Umbilical cord (tissue), 2 donors: ENCODE measurements at places on chromosomes 13 and 19.

GRCh38 chr19:911197-912033, 1.6 kb downstream of the R3HDM4 start:
- no peak for DNase-seq

DNA sequence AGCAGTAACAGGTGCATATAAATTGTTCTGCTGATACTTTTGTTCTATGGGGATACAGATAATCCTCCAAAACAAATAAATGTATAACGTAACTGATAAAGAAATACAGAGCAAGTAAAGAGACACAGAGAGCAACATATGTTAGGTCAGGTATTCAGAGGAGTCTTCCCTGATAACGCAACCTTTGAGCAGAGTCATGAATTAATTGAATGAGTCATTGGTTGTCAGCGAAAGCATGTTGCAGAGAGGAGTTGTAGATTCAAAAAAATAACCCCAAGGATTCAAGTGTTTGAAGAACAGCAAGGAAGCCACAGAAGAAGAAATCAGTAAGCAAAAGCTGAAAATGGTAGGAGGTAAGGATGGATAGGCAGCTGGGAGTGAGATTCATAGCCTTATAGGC, 245.2 kb downstream of the TBC1D4 start:
- DNase-seq: no peak

- DNase-seq: no peak
Measured at GRCh38 chr13:42280537-42280936, 8.6 kb downstream of the AKAP11 start.

DNA sequence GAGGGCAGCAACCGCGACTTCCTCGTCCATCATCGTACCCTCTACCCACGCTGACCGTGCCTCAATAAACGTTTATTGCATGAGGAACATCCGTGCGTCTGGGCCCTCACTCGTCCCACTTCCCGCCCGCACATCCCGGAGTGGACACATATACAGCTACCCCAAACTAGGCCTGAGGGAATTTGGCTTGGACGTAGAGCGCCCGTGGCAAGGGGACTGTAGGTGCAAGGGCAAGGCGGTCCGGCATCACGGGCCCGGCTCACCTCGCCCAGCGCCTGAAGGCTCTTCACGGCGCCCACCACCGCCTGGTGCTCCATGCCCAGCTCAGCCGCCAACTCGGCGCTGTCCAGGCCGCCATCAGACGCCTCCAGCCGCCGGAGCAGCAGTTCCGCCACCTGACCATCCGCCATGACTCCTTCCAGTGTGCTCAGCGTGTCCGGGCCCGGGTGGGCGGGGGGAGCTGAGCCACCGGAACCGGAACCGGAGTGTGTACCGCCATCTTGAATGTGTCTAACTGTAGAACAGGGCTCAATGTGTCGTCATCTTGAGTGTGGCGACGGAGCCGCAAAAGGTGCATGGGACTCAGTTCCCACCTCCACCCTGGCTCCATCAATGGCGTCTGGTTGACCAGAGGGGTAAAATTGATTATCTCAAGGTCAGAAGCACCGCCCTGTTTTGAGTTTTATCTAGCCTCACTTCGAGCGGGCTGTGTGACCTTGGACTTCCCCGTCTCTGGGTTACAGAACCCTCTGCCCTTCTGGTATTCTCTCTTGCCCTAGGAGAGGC, at the start of gene FARSA:
FARSA (minus strand) TSS at position 425 of the 786 bp plus-strand sequence; CDS start at position 410, 15 bp downstream.
- peak; percentile 96 for DNase-seq

DNA sequence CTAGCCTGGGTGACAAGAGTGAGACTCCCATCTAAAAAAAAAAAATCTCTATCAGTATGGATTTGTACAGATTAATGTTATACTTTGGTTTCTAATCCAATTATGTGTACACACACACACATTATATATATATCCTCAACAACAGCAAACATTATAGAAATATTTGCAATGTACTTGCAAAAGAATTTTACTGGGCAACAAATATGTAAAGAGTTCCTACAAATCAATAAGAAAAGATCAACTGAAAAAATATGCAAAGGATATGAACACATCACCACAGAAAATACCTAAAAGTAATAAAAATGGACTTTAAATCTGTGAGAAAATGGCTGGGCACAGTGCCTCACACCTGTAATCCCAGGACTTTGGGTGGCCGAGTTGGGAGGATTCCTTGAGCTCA, 40.9 kb upstream of the NFIC start:
- no peak for DNase-seq

GRCh38 chr19:1267477-1268225, 1.5 kb upstream of the CIRBP start:
- DNase-seq: no peak

GRCh38 chr19:16721051-16721450, 1.4 kb downstream of the NWD1 start:
- no peak for DNase-seq

- peak; percentile 93 for DNase-seq
Measured at GRCh38 chr19:45767410-45767880, 1.6 kb downstream of the SIX5 start.

- DNase-seq: no peak
Measured at GRCh38 chr19:9309974-9310446, 372 bp upstream of the ZNF699 start.

- DNase-seq: no peak
Measured at GRCh38 chr19:34213283-34213682, 41.0 kb downstream of the LSM14A start.
